ENCODE measurements at places on chromosomes 11 and 22.

GRCh38 chr11:14977101-14977880 is 5.1 kb upstream of the CALCA start:
- no peak for DNase-seq

DNA sequence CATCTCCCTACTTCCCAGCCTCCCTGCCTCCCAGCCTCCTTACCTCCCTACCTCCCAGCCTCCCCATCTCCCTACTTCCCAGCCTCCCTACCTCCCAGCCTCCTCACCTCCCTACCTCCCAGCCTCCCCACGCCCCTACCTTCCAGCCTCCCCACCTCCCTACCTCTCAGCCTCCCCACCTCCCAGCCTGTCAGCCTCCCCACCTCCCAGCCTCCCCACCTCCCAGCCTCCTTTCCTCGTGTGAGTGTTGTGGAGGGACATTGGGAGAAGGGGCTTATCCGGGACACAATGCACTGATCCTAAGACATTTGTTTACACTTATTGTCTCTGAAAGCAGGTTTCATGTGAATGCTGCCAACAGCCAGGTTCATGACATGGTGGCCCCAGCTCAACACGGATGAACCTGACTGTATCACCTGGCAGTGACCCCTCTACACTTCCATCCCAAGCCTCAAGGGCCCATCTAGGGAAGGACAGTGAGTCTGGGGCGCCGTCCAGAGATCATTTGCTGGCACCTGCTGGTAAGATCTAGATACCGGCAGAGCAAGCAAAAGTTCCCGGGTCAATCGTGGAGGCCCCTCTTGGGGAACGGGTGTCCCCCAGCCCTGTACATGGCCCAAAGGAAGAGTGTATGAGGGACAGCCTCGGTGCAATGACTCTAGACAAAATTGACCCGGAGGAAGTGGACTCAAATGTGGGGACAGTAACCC is 34.5 kb upstream of the TH start:
- DNase-seq = no peak

DNA sequence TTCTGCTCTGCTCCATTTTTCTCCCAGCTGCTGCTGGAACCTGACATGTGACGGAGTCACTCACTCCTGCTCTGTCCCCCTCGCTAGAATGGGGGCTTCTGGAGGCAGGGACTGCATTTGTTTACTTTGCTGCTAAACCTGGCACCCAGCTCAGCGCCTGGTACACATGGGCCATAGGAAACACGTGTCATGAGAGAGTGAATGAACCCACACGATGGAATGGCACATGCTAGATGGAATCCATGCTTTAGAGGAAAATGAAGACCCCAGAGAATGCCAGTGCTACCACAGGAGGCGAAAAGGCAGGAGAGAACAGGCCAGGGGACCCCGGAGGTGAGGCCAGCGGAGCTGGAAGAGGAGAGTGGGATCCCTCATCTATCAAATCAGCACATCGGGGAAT is 160.9 kb downstream of the MPPED1 start:
- DNase-seq = no peak

DNA sequence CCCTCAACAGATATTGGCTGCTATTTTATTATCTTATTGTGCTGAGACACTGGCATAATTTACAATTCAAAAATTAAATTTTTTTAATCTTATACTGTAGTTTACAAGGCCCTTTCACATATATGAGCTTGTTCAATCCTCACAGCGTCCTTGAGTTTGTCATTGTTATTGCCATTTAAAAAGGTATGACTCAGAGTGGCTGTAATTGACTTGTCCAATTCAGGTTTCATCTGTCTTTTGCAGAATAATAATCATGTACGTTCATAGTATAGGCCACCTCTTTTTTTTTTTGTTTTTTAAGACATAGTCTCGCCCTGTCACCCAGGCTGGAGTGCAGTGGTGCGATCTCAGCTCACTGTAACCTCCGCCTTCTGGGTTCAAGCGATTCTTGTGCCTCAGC is 11.5 kb downstream of the PTPRJ start:
- no peak for DNase-seq

GRCh38 chr11:70569996-70570692 is 171.8 kb downstream of the CTTN start:
- no peak for DNase-seq

GRCh38 chr11:95972060-95972459 is 48.2 kb upstream of the MTMR2 start:
- DNase-seq = no peak

- DNase-seq = no peak
These were observed 5.7 kb upstream of the FBXO3 start for GRCh38 chr11:33779849-33780528.

- DNase-seq = no peak
These were observed 136.3 kb downstream of the ARHGAP42 start for GRCh38 chr11:100823360-100823759.

- no peak for DNase-seq
These were observed 25.0 kb upstream of the SYN3 start for GRCh38 chr22:33083212-33083611.

DNA sequence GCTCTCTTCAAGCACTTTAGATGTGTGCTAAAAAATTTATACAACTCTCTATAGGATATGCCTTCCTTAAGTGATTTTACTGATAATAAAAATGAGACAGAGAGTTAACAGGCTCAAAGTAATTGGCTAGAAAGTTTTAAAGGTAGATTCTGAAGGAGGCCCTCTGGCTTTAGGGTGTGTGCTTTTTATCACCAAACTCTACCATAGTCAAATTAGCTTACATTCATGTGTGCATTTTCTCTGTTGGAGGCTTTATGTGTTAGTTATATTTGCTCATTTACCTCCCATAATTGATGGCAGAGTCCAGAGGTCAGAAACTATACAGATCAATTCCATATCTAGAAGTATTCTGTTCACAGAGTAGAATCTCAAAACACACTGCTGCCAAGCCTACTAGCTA is 317.5 kb downstream of the JRKL start:
- DNase-seq = no peak
